ENCODE measurements at places on chromosomes 3 and 15. TPM values are rescaled to one million over a fixed set of nuclear protein-coding genes. Genes with fewer than 3 reads are reported as not detected.

DNA sequence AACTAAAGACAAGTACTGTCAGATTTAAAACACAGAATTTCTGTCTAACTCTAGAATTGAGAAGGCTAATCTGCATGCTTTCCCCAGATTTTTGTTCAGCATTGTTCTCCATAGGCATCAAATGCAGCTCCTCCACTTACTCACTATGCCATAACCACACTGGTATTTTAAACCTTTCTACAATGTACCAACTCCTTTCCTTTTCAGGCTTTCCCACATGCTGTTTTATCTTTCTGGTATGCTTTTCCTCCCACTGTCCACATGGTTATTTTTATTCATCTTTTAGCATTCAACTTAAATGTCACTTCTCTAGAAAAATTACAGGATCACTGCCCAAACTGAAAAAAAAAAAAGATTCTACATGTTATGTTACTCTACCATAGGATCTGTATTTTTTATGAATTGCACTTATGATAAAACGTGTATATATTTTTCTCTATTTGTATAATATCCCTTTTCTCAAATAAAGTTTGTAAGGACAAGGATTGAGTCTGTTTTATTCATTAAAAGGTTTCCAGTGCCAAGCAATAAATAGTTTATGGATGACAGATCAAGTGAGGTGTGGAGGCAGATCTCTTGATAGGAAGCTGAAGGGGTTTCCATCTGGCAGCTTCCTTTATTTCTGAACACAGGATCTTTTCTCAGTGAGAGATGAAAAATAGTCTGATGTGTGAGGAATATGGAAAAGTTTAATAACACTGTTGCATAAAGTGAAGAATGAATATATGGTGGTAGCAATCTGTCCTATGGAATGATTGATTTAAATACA lies 1064.5 kb downstream of the ZPLD1 start:
- DNase-seq: no peak

DNA sequence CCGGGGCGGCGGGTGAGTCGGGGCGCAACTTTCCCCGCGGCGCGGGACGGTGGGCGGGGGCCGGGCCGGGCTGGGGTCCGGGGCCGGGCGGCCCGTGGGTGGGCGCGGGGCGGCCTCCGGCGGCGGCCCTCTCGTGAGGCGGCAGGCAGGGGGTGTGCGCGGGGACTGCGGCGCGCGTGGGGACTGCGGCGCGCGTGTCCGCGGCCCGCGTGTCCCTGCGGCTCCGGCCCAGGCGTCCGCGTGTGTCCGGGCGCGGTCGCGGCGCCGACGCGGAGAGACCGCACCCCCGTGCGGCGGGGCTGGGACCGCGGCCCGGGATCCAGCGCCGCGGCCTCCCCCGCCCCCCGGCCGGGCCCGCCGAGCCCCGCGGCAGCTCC lies 349 bp downstream of the PLXNA1 start:
- DNase-seq: no peak

DNA sequence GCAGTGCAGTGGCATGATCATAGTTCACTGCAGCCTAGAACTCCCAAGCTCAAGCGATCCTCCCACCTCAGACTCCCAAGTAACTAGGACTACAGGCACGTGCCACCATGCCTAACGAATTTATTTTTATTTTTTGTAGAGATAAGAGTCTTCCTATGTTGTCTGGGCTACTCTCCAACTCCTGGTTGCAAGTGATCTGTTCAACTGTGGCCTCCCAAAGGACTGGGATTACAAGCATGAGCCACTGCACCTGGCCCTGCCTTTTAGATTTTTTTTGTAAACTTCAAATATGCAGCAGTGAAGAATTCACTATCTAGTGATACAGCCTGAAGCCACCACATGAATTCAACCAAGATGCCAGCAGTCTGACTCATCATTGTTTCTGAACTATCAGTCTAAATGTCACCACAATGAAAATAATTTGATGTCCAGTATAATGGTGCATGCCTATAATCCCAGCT lies 32.7 kb downstream of the UBXN7 start:
- no peak for DNase-seq

GRCh38 chr3:172094621-172095557 lies 55.5 kb downstream of the FNDC3B start:
- DNase-seq: peak; percentile 44

GRCh38 chr3:72318504-72319193 lies 529.6 kb downstream of the SHQ1 start:
- no peak for DNase-seq

DNA sequence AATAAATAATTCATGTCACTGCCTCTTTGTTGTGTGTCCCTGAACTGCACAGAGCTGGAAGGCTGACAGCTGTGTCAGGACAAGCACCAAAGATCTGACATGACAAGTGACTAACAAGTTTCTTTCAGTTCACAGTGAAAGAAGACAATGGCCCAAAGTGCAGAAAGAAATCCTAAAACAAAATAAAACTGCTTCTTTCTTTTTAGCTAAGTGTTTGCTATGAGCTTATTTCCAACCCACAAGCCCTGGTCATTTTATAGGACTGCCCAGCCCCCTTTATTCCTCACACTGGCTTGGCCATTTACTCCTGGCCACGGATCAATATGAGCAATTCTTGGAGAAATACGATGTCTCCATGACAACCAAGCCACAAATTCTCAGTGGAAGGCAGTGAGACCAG lies 238.5 kb downstream of the WDR72 start:
- DNase-seq: no peak

- no peak for DNase-seq
These were observed 12.6 kb downstream of the TIPARP start for GRCh38 chr3:156687023-156687422.

- no peak for DNase-seq
These were observed 562.9 kb upstream of the CBLB start for GRCh38 chr3:106431721-106432120.

DNA sequence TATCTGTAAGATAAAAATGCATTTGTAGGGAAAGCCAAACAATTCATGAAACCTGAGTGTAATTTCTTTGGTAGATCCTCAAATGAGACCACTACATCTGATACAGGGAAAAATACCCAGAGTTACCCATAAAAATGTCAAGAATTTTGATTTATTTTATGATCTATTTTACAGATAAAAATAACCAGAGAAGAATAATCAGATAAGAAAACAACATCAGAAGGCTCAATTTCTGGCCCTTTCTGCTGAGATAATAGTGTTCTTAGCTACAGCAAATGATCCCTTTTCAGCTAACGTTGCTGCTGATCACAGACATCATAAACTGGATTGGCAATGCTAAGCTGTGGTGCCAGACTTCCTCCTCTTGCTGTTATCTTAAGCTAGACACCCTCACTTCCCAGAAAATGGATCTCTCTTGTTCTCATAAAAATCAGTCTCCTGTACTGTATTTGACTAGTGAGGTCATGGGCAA lies 21.3 kb upstream of the TMEM108 start:
- no peak for DNase-seq

GRCh38 chr3:128598884-128599664 lies 51.5 kb downstream of the RPN1 start:
- no peak for DNase-seq

DNA sequence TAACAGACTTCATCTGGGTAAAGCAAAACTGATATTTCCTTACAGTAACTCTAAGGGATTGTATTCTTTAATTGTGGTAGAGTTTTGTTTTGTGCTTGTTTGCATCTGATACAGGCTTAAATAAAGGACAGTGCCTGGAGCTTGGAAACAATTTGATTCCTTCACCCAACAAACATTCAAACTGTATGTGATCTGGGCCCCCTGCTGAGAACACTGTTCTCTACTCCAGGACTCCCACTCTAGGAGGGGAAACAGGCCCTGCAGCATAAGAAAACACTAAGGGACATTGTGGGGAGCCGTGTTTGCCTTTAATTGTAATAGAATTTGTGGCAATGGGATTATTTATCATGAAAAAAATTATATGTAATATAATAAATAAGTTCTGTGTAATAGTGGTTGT lies 56.9 kb downstream of the CTDSPL start:
- DNase-seq: no peak

DNA sequence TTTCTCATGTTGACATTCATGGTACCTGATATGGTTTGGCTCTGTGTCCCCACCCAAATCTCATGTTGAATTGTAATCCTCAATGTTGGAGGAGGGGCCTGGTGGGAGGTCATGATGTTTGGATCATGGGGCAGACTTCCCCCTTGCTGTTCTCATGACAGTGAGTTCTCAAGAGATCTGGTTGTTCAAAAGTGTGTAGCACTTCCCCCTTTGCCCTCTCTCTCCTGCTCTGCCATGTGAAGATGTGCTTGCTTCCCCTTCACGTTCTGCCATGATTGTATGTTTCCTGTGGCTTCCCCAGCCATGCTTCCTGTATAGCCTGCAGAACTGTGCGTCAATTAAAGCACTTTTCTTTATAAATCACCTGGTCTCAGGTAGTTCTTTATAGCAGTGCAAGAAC lies 3.3 kb upstream of the UBL7 start:
- no peak for DNase-seq

GRCh38 chr15:58229297-58229768 lies 91.2 kb downstream of the AQP9 start:
- no peak for DNase-seq

GRCh38 chr3:139129892-139130291 lies 85.2 kb upstream of the PRR23C start:
- no peak for DNase-seq

ATP13A4 gene
- not detected for total RNA-seq

KY gene
- total RNA-seq: not detected

WDR73 gene
- total RNA-seq: 28.2 TPM

APOD gene
- 1.8 TPM for total RNA-seq

SIN3A gene
- 44.5 TPM for total RNA-seq

NME9 gene
- total RNA-seq: not detected

SNTN gene
- total RNA-seq: not detected

PIK3CA gene
- total RNA-seq: 25.6 TPM

ZPLD1 gene
- total RNA-seq: not detected
